ENCODE measurements at places on chromosomes 3 and 15.

DNA sequence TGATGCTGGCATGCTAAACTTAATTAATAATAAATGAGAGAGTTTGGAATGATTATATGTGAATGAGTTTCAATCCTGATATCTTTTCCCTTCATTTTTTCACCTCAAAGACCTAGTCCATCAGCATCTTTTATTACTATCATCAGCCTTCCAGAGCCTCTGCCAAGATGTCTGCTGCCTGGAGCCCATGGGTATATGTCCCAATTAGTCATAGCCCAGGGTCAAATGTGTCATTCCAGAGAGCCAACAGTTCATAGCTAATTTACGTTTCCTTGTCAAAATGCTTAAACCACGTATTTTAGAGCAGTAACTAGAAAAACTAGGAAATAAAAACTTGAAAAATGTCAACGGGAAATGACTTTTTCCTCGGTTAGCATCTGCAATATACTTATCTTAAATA is 457.9 kb downstream of the SI start:
- no peak for DNase-seq

DNA sequence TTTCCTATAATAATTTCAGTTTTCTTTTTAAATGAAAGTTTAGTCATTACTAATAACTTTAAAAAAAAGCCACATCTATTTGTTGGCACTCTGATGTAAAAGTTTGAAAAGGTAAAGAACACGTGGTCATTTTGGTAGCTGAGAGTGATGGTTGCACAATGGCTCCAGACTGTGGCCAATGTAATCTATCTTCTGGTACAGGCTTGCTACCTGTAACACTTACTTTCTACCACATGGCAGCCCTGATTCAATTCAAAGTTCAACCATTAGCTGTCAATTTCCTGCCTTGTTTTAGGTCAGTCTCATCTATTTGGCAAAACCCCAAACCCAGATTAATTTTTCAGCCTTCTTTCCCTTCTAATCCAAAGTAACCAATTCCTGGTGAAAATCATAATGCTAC is 126.1 kb downstream of the TUSC7 start:
- DNase-seq = peak; percentile 45

DNA sequence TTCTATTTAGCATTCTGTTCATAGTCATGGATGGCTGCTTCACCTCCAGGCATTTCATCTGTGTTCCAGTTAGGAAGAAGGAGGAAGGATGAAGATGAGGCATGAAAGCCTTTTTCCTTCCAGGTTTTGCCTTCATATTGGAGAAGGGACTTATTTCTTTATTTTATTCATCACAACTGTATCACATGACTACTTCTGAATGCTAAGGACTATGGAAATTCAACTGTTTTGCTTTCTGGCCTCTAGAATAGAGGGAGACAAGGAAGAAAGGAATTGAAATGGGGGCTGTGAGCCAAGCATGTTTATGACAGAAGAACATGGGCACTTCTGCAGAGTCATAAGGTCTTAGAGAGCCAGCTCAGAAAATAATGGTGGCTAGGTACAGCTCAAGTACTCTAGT is 10.4 kb downstream of the TMEM266 start:
- no peak for DNase-seq

GRCh38 chr3:42705058-42705767 is 2.6 kb upstream of the HHATL start:
- no peak for DNase-seq

- no peak for DNase-seq
These were observed 240.1 kb upstream of the SUCLG2 start for GRCh38 chr3:67894510-67894909.

DNA sequence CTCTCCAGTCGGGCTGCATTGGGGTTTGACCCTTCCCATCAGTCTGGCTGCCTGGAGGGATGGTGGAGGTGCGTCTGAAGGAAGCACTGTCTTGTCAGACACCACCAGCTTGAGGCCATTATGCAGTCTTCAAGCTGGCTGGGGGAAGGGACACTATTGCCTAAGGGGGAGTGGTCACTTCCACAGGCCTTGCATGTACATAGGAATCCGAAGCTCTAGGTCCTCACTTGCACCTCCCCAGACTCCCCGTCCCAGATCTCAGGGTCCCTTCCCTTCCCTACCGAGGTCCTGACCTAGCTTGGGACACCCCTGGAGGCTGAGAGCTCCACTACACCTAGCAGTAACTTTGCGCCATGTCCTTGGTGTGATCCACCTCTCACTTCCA is 48.6 kb upstream of the KLF13 start:
- DNase-seq = no peak

DNA sequence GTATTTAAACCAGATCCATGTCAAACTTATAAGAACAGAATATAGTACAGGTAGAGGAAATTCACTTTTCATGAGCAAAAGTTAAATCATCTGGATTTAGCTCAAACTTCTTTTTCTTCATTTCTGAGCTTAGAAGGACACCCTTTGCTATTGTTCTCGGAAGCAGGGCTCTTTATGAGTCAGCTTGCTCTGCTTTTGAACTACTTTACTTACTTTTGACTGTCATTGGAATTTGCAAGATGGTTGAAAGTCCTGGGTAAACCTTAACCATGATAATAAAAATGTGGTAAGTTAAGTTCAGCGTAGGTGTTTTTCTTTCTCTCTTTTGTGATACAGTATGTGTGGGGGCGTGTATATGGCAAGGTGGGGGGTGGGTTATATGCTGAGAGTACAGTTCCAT is 312.7 kb upstream of the DPH6 start:
- DNase-seq = no peak

DNA sequence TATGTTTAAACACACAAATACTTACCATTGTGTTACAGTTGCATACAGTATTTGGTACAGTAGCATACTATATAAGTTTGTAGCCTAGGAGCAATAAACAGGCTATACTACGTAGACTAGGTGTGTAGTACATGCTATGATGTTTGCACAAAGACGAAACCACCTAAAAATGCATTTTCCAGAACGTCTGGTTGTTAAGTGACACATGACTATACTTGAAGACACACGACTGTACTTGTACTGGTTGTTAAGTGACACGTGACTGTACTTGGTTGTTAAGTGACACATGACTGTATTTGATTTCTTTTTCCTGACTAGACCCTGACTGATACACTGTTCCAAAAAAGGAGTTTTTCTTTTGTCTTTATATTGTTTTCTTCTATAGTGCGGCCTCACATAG is 34.1 kb downstream of the RAB8B start:
- DNase-seq = no peak

DNA sequence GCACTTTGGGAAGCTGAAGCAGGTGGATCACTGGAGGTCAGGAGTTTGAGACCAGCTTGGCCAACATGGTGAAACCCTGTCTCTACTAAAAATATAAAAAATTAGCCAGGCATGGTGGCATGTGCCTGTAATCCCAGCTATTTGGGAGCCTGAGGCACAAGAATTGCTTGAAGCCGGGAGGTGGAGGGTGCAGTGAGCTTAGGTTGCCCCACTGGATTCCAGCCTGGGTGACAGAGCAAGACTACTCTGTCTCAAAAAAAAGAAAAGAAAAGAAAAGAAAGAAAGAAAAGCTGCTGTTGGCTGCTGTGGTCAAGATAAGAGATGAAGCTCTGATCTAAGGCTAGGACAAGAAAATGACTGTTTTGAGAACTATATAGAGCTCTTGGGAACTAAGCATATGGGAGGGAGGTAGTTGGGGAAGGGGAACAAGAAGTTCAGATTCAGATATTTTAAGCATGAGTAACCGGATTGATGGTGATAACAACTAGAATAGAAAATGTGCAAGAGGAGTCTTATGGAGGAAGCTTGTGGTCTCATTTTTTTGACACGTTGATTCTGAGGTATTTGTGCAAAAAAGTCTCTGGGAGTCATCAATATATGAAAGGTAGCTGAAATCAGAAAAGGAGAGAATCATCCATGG is 25.7 kb downstream of the DNAH12 start:
- DNase-seq = peak; percentile 51

DNA sequence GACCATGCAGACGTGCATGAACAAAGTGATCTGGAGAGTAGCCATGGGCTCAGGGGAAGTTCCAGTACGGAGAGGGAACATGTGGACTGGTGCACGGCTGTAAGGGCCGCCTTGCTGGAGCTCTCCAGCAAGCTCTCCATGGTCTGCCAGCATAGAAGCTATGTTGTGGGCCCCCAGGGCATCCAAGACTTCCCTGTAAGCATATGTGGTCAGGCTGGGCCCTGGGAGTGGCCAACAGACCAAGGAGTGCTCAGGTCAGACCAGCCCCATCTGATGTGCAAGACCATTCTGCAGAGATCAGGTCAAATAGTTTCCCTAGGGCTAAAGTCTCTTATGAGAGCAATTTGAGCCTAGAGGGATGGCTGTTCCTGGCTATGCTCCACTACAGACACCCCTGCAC is 110.1 kb upstream of the DAZL start:
- DNase-seq = no peak

GRCh38 chr3:156674911-156675829 is 780 bp downstream of the TIPARP start:
- DNase-seq = peak; percentile 32

- DNase-seq = peak; percentile 95
These were observed 111.2 kb downstream of the LSM3 start for GRCh38 chr3:14289590-14290461.

DNA sequence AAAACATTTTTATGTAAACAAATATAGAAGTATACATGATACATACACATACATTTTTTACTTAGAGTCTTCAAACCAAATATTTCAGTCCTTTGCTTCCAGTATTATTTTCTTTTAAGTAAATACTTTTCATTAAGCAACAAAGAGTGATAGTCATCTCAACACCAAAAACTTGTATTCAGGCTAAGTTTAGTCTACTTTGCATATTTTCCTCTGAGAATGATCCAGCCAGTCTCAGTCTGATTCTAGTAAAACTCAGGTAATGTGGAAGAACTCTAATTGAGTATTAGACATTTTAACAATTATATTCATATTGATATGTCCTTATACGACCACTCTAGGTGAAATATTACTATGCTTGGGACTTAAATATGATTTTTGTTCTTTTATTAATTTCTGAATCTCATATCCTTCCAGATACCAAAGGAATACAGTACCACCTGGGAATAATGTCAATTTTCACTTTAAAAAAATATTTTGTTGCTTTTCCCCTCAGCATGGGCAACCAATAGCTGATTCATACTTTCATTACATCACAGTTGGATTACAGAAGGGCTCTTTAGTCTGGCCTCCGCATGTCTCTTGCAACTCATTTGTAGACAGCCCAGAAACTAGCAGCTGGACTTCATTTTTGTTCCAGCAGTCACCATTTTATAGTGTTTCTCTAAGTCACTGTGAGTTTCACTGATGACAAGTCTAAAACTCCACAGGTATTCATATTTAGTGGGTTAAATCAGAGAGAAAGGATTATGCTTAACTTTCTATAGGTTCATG is 390.4 kb downstream of the ZBTB20 start:
- peak; percentile 53 for DNase-seq

DNA sequence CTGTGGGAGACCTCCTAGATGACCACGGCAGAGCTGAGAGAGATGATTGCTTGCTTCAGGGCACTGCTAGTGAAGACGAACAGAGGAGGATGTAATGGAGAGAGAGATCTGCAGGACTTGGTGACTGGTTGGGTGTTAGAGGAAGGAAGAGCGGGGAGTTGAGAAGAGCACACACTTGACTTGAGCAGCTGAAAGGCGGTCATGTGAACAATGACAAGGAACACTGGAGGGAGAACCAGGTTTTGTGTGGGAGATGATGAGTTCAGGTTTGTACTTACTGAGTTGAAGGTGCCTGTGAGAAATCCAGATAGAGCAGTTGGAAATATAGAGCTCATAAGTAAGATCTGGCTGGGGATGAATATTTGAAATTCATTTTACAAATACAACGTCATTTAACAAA is 40.3 kb downstream of the CDAN1 start:
- DNase-seq = no peak

- DNase-seq = no peak
These were observed 8.2 kb upstream of the RYK start for GRCh38 chr3:134258761-134259347.

DNA sequence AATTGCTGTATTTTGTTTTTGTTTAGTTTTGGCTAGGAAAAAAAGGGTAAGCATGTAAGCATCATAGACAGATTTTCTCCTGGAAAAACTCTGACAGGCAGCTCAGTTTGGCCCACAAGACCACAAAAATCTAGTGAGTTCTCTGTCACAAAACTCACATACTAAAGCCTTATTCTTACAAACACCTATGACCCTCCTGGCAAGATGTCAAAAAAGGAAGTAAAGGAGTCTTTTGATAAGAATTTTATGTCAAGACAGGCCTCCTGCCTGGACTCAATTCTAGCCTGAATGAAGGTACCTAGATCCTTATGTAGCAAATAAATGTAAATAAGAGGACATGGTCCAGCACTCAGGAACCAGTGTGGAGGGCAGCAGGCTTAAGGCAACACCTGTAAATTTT is 668.3 kb upstream of the ZNF385D start:
- DNase-seq = no peak

GRCh38 chr3:63926309-63926708 is 14.1 kb upstream of the SCAANT1 start:
- DNase-seq = no peak

DNA sequence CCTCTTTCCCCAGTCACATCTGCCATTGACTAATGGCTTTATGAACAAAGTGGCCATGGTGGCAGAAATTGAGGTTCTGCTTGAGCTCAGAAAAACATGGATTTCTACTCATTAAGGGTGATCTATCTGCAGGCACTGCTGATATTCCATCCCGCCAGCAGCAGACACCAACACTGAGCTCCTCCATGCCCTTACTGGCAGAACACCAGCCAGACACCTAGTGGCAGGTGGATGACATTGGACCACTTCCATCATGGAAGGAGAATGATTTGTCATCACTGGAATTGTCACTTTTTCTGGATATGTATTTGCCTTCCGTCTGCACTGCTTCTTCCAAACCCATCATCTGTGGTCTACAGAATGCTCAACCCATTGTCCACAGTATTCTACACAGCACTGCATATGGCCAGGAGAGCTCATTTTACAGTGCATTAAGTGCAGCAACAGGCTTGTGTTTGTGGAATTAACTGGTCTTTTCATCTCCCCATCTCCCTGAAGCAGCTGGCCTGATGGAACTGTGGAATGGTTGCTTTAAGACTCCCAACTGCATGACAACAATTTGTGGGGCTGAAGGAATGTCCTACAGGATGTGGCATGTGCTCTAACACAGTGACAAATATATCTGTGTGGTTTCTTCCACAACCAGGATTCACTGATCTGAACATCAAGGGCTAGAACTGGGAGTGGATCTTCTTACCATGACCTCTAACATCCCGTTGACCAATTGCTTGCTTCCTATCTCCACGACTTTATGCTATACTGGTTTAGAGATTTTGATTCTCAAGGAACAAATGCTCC is 103.4 kb downstream of the WNT7A start:
- DNase-seq = no peak

- no peak for DNase-seq
These were observed 29.0 kb downstream of the CPOX start for GRCh38 chr3:98564282-98565005.

DNA sequence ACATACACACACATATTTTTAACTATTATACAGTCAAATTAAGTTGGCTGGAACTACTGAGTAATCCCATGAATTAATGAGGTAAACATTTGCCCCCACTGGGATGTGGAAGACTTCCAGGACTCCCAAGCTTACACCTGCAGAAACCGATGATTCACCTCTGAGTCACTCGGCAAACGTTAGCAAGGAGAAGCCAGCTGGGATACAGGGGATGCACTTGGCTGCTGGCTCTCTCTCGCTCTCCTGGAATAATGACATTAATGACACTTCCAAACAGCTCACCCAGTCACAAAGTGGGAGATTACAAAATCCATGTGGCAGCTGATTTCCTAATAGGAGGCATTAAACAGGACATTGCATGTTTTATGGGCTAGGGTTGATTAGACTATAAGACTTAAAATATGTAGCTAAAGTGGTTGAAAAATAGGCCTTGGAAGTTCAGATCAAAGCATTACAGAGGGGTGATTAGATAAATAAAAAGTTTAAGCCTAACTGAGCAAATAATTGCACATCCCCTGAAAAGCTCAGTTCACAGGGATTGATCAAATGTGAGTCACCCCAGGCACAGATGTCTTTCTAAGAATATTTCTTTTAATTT is 500.9 kb downstream of the SOX2 start:
- peak; percentile 86 for DNase-seq

Measured in fibroblast of upper back skin (primary cell).